Iris pigment epithelial cell (primary cell): ENCODE measurements at places on chromosomes 2 and 18.
A peak's percentile ranks its signal among the peaks of the same experiment; 100 is the strongest.

GRCh38 chr18:8116341-8117005, 492.8 kb upstream of the RAB12 start:
- peak; percentile 84 for DNase-seq

GRCh38 chr2:23497063-23497462, 112.1 kb downstream of the KLHL29 start:
- peak; percentile 50 for DNase-seq

- DNase-seq = no peak
These were observed 231.5 kb downstream of the TTC32 start for GRCh38 chr2:19670303-19670702.

- DNase-seq = peak; percentile 100
These were observed 68.9 kb upstream of the EFEMP1 start for GRCh38 chr2:55992455-55992854.

GRCh38 chr2:190930411-190930810, 49.8 kb downstream of the GLS start:
- DNase-seq = no peak

GRCh38 chr18:68447286-68447685, 267.6 kb downstream of the TMX3 start:
- DNase-seq = no peak

- DNase-seq = no peak
These were observed 4.5 kb downstream of the EMX1 start for GRCh38 chr2:72921853-72922252.

DNA sequence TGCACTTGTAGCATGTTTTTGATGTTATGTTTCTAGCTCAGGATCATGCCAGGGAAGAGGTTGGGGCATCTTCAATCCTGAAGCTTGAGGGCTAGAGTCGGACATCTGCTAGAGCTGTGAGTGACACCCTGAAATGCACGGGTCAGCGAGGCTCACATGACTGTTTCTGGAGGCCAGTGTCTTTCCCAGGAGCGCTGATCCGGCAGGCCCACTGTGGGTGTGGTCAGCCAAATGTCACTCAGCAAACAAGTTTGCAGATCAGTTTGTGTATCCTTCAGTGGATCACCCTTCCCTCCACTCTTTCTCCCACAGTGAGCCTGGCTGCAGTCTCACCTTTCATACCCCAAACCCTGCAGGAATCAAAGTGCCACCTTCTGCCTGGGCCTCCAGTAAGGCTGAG, 23.0 kb upstream of the ARHGEF4 start:
- DNase-seq = no peak

- DNase-seq = peak; percentile 63
These were observed 124.2 kb upstream of the ITGB6 start for GRCh38 chr2:160324161-160324800.

GRCh38 chr18:75201282-75202270, 7.4 kb downstream of the PTGR3 start:
- DNase-seq = no peak

DNA sequence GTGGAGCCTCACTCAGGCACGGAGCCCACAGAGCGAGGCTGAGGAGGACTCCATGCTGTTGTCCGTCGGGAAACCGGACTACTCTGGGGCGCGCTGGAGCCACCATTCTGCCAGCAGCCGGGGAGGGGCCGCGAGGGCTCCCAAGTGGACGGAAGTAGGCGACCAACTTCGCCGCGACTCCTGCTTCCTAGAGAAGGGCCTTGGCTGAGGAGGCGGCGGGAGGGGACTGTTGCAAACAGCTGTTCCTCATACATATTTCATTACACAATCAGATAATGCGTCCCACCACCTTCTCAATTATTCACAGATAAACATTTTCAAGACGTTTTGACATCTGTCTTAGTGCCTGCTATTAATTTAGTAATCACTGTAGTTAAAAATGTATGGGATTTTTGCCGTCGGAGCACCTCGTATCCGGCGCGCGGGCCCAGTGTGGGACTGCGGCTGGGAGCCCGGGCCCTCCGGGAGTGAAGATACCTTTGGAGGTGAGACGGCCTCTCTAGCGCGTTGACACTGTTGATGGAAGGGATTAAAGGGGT, 11.7 kb upstream of the SIX3 start:
- DNase-seq = no peak

- DNase-seq = no peak
These were observed 508.8 kb downstream of the ZEB2 start for GRCh38 chr2:144011098-144011497.

- DNase-seq = no peak
These were observed 87.6 kb downstream of the DNAH6 start for GRCh38 chr2:84603911-84604310.

DNA sequence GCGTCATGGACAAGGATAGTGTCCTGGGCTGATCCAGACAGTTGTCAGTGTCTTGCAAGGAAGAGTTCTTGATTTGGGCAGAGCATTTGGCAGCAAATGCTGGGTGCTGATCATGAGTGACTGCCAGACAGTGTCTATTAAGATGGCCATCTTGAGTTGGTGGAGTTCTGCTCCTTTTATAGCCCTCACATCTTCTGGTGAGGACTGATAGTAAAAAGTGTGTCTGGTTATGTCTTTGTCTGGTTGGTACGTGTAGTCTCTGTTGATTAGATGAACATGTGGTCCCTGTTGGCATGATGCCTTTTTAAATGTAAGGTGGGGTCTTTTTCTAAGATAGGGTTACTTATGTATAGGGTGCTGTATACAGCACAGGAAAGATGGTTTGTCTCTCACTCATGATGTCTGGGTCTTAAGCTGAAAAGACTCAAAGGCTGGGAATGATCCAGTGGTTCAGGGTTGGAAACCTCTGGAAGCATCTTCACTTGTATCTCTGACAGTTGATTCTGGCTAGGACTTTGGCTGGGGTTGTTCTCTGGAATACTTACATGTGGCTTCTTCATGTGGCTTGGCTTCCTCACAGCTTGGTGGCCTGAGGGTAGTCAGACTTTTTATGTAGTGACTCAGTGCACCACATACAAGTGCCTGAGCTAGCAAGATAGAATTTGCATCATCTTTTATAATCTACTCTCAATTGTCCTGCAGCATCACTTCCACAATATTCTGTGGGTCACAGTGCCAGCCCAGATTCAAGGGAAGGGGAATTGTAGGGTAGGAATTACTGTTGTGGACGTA, 11.8 kb downstream of the MTX2 start:
- DNase-seq = peak; percentile 50

DNA sequence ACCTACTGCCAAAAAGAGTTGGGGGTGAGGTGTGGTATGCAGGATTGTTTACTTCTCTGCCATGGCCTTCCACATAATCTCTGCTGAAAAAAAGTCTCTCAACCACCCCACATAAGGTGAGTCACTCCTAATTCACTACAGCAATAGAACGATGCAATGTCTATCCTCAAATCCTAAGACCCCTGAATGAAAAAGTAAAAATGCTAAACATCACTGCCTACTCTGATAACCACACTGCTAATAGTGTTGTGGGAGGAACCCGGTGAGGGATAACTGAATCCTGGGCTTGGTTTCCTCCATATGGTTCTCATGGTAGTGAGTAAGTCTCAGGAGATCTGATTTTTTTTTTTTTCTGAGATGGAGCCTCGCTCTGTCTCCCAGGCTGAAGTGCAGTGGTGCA, 252.5 kb downstream of the PIEZO2 start:
- DNase-seq = peak; percentile 8

GRCh38 chr18:50356036-50356945, 18.6 kb upstream of the SKA1 start:
- peak; percentile 31 for DNase-seq

DNA sequence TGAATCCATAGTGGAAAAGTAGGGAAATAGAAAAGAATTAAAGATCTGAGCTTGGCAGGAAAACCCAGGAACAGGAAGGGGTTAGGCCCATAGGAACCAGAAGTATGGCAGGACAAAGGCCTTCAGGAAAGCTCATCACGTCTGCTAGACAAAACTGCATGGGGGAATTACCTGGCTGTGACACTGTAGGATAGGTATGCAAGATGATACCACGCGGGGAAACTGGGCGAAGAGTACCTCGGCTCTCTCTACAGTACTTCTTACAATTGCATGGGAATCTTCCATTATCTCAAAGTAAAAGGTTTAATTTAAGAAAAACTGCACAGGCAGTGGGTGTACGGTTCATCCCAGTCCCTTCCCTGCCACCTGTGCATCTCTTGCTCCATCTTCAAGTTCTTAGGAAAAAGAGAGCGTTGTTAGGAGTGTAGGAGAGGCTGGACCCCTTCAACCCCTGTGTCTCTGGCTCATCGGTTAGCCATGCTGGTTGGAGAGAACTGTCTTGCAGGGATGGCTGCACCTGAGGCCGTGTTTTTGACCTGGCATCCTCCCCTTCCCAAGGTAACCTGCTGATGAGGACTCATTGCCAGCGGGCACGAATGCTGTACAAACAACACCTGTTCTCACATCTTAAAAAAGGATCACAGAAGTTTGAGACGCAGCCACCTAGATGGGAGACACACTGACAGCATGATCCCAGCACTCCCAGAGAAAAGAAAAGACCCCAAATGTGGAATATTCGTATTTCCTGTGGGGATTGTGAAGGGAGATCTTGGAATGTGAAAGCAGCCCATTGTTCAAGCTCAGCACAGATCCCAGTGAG, 120.5 kb upstream of the COPS8 start:
- DNase-seq = no peak

GRCh38 chr18:13564579-13564978, 161.8 kb downstream of the FAM210A start:
- no peak for DNase-seq

DNA sequence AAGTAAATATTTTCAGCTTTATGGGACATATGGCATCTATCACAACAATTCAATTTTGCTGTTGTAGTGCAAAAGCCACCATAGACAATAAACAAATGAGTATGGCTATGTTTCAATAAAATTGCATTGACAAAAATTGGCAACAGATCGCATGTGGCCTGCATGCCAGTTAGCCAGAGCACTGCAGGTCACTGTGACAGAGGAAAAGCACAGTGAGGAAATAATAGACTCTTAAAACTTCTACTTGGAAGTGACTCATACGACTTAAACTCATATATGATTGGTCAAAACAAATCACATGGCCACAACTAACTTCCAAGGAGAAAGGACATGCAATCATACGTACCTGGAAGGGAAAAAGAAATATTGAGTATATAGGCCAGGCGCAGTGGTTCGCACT, 44.4 kb downstream of the EXOC6B start:
- DNase-seq = peak; percentile 23

GRCh38 chr2:44642123-44642857, 280.5 kb downstream of the CAMKMT start:
- DNase-seq = no peak

GRCh38 chr2:232478571-232479340, 8.9 kb downstream of the ECEL1 start:
- no peak for DNase-seq

DNA sequence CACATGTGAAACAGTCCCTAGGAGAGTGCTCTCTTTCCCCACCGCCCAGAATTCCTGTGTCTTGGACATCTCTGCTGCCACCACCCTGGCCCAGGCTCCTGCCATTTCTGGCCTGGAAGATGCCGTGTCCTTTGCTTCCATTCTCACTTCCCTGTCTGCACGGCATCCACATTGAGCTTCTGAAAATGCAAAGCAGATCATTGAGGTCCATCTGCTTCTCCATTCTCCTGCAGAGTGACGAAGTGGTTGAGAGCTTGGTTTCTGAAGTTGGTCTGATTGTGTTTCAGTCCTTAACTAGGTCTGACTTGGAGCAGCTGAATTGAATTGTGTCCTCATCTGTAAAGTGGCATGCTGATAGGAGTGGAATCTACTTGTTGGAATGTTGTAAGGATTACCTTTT, 98.7 kb upstream of the MGAT5 start:
- no peak for DNase-seq

DNA sequence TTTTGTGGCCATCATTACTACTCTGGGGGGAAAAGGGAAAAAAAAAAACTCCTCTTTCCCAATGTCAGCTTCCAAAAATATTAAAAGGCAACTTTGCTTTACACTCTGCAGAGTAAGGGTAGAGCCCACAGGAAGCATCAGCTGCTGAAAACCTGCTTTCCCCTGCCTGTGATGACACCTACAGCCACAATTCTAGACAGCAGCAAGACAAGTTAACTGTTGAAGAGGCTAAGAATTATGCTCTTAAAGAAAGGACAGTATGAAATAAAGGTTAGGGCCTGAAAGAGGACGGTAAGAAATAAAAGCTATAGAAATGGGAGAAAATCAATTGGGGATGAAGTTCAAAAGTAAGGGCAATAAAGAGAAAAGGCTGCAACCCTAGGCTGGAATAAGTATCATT, 3.0 kb downstream of the PDE11A start:
- DNase-seq = peak; percentile 42

DNA sequence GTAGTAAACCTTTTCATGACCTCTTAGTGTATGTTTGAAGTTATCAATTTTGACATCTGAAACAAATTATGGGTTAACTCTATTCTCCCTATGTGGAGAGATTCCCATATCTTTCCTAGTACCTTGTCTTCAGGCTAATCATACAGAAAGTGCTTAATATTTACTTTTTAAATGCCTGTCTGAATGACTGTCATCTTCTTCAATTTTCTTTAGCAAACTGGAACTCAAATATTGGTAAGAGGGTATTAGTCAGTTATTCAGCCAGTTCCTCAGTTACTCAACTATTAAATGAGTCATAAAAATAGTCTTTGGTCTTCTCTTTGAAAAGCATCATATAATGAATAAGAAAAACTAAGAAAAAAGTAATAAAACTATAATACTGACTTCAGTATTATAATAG, 1038.0 kb upstream of the PIK3C3 start:
- peak; percentile 77 for DNase-seq

DNA sequence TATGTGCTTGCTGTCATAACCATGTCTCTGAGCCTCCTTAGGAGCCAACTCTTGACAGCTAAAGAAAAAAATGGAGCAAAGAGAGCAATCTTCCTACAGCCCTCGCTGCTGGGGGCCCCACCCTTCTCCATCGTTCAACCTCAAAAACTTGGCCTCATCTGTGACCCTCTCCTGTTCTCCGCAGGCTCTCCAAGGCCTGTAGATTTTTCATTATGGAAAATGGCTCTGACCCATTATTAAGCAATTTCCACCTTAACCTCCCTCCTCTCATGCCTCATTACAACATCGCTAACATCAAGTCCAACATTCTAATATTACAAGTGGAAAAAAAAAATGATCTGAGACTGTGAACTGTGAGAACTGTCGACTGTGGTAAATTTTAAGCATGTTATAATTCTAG, 98.7 kb downstream of the SLC8A1 start:
- DNase-seq = peak; percentile 61

GRCh38 chr2:7749895-7750559, 832.8 kb downstream of the RNF144A start:
- DNase-seq = no peak

DNA sequence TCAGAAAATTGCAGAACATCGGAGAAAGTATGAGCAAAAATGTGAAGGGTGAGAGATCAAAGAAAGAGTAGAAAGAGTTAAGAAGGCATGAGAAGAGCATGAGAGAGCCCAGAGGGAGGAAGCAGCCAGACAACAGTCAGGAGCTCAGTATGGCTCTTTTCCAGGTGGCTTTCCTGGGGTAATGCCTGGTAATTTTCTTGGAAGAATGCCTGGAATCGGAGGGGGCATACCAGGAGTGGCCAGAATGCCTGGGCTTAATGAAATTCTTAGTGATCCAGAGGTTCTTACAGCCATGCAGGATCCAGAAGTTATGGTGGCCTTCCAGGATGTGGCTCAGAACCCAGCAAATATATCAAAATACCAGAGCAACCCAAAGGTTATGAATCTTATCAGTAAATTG, 271.8 kb upstream of the TFPI start:
- DNase-seq = no peak

GRCh38 chr2:173150087-173150486, 74.4 kb downstream of the MAP3K20 start:
- DNase-seq = peak; percentile 84
